GM04504 (cell line): ENCODE measurements at places on chromosomes 4 and X.
A peak's percentile ranks its signal among the peaks of the same experiment; 100 is the strongest.

DNA sequence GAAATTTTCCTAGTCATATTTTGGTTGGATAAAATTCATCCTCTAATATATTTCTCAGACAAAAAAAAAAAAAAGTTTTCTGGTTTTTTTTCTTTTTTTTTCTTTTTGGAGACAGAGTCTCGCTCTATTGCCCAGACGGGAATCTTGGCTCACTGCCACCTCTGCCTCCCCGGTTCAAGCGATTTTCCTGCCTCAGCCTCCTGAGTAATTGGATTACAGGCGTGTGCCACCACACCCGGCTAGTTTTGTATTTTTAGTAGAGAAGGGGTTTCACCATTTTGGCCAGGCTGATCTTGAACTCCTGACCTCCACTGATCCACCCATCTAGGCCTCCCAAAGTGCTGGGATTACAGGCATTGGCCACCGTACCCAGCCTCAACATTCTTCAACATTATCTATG lies 432.7 kb upstream of the PABPC4L start:
- no peak for DNase-seq

DNA sequence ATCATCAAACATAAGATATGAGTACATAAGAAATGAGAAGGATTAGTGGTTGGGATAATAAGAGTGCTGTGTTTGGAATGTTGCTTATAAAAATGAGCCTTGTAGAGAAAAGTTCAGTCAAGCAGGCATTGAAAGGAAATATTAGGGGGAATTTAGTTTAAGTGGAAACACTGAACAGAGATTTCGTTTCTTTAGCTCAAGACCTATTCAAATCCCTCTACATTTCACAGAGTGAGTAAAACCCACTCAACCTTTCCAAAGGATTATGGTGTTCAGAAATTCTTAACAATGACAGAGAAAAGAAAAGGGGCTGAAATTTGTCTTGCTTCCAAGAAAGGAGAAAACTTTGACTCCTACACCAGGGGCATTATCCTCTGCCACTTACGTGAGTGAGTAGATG lies 1072.4 kb upstream of the LCORL start:
- DNase-seq = no peak

GRCh38 chr4:162782096-162782777 lies 384.5 kb downstream of the NAF1 start:
- no peak for DNase-seq

DNA sequence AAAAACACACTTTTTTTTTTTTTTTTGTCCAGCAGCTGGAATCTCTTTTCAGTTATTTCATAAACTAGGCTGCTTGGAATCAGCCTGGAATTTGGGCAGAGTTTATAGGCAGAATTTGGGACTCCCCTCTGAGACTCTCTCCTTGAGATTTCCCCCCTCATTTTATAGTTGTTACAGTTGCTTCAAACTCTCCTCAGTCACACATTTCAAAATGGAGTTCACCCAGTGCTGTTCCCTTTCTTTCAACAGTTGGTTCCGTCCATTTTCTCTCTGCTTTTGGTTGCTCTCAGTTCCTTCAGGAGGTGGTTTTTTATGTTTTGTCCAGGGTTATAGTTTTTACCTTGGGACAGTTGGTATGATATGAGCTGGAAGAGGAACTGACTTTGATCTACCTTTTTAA lies 27.5 kb downstream of the NSD2 start:
- DNase-seq = no peak

DNA sequence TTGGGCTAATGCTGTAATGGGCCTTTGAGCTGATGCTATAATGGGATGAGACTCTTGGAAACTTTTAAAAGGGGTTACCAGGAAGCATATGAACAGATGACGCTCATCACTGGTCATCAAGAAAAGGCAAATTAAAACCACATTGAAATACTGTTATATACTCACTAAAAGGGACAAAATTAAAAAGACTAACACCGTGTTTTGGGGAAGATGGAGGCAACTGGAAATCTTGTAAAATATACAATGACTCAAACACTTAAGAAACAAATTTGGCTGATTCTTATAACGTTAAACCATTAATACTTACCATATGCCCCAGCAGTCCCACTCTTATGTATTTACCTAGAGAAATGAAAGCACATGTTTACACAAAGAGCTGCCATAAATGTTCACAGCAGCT lies 207.2 kb upstream of the GPRIN3 start:
- no peak for DNase-seq

DNA sequence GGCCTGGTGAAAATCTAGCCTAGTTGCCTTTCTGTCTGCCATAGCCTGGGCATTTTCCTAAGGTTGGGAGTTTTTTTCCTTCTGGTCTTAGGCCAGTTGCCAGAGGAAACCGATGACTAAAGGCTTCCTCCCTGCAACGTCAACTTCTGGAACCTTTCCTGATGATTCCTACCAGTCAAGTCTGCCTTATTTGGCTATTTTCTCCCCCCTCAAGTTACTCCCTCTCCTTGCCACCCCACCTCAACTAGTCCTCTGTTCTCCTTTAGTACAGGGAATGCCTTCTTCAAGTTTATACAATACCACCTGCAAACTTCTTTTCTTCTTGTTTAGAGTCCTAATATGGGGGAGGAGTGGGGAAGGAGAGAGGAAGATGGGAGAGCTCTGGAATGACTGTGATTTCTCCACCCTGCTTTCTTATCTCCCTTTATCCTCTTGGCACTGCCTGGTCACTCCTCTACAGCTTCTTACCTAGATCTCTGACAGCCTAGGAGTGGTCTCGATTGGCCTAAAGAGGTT lies 10.6 kb downstream of the MSN start:
- DNase-seq = peak; percentile 80

DNA sequence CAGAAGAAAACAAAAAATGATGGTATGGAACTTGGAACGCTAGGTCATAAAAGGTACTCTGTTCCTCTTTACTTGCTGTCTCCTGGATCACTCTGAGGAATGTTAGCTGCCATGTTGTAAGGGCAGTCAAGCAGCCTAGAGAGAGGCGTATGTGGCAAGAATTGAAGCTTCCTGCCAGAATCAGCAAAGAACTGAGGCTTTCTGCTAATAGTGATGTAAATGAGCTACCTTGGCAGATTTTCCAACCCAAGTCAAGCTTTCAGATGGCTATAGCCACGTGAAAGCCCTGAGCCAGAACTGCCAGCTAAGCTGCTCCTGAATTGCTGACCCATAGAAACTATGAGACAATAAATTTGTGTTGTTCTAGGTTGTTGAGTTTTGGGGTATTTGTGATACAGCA lies 38.7 kb downstream of the AASDH start:
- DNase-seq = no peak

GRCh38 chr4:81084029-81084428 lies 53.5 kb downstream of the BMP3 start:
- peak; percentile 35 for DNase-seq

DNA sequence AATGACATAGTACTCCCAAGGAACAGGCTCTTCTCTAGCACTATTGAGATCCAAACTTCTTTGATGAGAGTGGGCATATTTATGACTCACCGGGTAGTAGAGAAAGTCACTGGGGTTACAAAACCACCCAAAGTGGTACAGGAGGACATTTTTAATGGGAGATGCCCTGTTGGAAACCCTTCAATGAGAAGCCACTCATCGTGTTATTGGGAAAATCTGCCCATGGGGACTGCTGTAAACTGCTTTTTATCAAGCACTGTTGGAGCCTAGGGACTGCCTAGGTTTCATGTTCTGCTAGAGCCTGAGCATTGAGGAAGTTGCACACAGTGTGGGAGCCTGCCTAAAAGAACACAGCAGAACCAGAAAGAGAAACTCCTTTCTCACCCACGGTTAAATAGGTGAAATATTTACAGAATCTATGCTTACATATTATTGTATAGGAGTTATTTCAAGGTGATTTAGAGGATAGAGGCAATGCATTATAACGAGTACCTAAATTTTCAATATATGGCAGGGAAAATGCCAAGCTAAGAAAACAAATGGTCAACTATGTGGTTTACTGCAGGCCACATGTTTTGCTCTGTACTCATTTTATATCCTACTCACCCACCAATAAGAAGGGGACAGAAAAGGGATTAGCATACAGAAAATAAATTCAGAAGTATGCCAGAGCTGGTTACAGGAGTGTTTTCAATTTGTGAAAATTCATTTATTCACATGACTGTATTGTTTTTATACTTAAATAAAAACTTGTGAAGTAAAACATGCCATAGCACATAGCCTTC lies 559.1 kb downstream of the FSTL5 start:
- no peak for DNase-seq

- no peak for DNase-seq
Measured at GRCh38 chr4:16418814-16419213, 192.5 kb upstream of the TAPT1 start.

DNA sequence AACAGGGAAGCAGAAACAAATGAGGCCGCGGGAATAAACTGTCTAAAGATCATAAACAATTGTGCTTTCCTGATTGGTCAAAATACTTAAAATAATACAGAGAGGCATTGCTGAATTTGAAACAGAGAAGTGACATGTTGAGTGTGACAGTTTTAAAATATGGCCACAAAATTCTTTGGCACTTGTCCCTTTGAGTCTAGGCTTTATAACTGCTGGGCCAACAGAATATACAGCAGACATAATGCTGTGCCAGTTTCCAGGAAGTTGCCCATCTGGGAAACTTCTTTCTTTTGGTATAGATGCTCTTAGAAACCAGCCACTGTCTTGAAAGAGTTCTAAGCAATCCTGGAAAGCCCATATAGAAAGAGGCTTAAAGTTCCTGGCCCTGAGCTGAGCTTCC lies 668.4 kb downstream of the CENPC start:
- DNase-seq = no peak

DNA sequence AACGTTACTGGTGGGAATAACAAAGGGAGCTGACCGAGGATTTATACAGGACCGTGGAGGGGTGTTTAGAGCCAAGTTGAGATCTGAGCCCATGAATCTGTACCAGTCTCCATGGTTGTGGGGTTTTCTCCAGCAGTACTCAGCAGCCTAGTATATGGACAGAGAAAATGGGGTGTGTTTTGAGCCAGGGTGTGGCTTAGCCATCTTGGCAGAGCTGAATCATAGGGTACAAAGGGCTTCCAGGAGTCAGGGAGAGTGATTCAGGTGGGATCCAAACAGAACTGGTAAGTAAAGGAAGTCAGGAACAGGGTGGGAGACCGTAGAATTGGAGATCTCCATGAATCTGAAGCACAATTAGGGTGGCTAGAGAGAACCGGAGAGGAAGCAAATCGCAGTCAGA lies 7.4 kb upstream of the HPRT1 start:
- DNase-seq = no peak

DNA sequence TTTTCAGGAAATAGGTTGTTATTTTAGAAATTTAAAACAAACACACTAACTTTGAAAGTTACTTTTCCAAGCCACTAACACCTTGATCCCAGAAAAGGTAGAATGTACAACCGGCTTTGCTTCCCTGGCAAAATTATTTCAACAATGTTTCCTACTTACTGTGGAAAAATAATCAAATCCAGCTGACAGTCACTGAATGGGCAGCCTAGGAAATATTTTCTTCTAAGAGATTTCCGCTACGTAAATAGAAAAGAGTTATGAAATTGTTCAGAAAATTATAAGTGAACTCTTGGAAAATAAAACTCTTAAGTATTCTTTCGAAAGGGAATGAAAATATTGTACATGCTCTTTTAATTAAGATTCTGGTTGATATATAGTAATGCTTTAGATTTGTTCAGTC lies 195.7 kb downstream of the GASK1B start:
- no peak for DNase-seq

GRCh38 chr4:1356181-1356998 lies 9.4 kb downstream of the UVSSA start:
- DNase-seq = no peak

DNA sequence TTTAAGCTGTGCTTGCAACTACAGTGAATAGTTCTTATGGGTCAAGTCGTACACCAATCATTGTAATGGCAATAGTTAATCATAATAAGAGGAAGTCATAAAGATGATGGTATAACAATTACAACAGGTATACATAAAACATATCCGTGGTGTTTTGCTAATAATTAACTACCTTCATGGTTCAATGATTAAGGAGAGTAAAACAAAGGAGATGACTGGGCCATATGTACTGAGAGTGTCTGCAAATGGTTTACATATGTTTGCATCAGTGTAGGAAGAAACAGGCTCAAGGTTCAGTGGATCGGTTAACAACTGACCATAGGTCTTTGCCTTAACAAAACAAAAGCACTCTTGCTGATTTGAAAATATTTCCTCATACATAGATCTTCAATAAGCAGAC lies 253.0 kb downstream of the COX7B2 start:
- DNase-seq = no peak

GRCh38 chr4:150126201-150126863 lies 48.1 kb downstream of the DCLK2 start:
- no peak for DNase-seq

DNA sequence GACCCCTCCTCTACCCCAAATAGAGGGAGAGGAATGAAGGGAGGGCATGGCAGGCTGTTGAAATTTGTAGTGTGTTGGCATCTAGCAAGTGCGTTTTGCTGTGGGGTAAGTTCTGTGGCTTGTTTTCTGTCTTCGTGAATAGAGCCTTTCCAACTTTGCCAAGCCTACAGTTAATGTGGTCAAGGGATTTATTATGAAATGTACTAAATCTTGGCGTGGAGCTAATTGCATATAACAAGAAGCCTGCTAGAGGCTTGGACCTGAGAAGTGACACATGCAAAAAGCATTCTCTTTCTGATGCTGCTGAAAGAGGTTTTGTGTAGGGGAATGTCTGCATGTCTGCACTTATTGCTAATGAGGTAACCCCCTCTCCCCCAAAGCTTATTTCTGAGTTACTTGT lies 132.2 kb downstream of the BMPR1B start:
- DNase-seq = peak; percentile 49

- no peak for DNase-seq
Measured at GRCh38 chrX:20205927-20206708, 60.6 kb downstream of the RPS6KA3 start.

DNA sequence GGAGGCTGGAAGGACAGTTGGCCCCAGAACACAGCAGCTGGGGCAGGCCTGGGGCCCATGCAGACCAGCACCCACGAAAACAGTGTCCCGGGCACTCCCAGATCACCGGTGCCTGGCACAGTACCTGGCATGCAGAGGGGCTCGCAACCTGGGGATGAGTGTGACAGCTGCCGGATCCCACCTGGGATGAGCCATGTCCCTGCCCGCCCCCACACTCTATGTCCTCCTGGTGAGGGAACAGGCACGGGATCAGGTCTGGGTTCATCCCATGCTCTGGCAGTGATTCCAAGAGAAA lies 22.8 kb upstream of the PPP2R2C start:
- no peak for DNase-seq

DNA sequence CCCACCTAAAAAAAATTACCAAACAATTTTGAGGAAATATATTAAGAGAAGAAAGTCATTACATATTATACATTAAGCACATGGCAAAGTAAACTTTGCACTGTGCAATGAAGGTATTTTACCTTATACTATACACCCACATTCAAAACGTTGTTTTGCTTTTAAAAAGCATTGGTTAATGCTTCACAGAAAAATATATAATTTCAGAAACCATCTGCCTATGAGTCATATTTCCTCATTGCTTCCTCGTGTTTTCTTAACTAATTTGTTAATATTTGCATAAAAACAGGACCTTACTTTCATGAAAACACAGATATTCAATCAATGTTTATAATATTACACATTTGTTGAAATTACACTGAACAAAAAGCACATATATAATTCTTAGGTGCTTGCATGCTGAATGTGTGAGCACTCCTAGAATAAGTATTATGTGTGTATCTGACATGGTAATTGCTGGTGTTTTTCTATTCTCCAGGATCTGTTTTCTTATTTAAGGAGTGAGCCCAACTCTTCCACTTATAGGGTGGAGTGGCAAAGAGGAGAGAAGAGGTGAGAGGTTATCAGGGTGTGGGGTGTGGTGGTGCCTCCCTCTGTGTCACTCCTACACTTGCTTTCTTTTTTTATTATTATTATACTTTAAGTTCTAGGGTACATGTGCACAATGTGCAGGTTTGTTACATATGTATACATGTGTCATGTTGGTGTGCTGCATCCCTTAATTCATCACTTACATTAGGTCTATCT lies 95.1 kb upstream of the IQCM start:
- no peak for DNase-seq
